ENCODE measurements at places on chromosomes 1 and 21.

- no peak for DNase-seq
These were observed 8.1 kb upstream of the CLCA4 start for GRCh38 chr1:86538775-86539174.

GRCh38 chr1:240790856-240791255 is 178.9 kb upstream of the GREM2 start:
- DNase-seq = no peak

GRCh38 chr1:6454856-6455751 is 10.9 kb downstream of the TNFRSF25 start:
- no peak for DNase-seq

GRCh38 chr1:36989241-36989640 is 45.1 kb downstream of the GRIK3 start:
- no peak for DNase-seq

GRCh38 chr1:156742017-156742416 is 1.1 kb upstream of the MRPL24 start:
- no peak for DNase-seq

- DNase-seq = no peak
These were observed 37.3 kb upstream of the SYT14 start for GRCh38 chr1:209900734-209901133.

DNA sequence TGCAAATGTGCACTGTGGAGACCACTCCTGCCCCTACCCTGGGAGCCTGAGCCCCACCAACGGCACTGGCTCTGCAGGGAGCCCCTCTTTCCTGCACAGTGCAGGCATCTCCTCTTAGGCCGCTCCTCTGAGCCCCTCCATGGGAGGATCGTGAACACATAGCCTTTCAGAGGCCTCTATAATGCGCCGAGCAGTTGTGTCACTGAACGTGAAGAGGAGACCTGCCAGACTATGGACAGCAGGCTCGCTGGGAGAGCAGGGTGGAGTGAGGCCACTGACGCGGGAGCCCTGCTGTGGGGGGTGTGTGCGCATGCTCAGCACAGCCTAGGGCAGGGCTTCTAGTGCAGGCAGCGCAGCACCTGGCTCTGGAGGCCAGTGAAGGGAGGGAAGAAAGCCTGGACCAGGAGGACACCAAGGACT is 151.3 kb upstream of the COL6A1 start:
- no peak for DNase-seq

DNA sequence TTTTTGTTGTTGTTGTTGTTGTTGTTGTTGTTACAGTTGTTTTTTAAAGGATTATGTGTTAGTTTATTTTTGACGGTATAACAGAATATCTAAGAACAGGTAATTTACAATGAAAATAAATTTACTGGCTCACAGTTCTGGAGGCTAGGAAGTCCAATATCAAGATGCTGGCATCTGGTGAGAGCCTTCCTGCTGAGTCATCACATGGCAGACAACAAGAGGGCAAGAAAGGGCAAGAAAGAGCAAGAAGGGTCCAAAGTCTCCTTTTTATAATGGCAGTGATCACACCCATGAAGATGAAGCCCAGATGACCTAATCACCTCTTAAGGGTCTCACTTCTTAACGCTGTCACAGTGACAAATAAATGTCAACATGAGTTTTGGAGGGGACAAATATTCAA is 142.1 kb downstream of the NEGR1 start:
- DNase-seq = no peak

- DNase-seq = no peak
These were observed 881.5 kb downstream of the LTN1 start for GRCh38 chr21:28111151-28111619.

GRCh38 chr1:79264975-79265818 is 258.7 kb upstream of the ADGRL4 start:
- no peak for DNase-seq

DNA sequence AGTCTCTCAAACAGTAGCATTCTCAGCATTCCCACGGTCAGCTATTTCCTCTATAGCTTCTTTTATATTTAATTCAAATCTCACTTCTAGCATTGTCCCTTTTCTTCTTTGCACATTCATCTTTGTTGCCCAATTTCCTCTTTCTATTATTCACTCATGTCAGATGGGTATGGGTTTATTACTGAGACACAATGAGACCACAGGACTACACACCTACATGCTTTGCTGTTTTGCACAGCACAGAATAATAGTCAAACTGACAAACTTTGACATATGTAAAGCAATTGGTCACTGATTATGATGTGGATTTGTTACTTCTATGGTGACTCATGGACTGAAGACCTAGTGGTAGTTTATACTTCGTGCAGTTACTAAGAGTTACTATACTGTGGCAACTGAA is 5.8 kb upstream of the CD1C start:
- DNase-seq = no peak

DNA sequence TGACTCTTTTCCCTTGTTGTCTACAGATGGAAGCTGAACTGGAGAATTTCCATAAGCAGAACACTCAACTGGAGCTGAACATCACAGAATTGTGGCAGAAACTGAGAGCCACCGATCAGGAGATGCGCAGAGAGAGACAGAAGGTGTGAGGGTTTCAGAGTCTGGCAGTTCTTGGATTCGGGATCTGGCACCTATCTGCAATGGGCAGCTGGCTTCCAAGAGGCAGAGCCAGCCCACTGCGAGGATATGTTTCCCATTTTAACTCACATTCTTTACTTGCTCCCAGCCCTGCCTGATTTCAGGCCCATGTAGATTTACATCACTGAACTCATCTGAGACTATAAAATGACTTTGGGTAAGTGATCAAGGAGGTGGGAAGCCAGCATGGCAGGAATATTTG is 37.3 kb upstream of the TMEM125 start:
- no peak for DNase-seq

DNA sequence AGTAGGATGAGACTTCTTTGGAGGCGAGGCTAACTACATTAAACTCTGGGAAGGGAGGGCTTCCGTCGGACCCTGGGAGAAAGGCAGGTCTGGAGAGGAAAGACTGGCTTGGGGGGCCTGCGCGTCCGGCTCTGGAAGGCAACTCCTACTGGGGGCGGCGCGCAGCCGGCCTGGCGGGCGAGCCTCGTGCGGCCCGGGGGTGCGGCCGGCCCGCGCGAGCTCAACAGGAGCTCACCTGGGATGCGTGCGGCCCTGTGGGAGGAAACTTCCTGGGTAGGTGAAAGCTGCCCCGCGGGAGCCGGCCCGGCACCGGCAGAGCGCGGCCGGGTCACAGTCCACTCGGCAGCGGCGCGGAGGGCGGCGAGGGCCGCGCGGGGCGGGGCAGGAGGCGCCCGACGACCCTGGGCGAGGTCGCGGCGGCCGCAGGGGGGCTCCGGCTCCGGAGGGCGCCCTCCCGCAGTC is 449 bp downstream of the EPS15 start:
- DNase-seq = peak; percentile 24

- DNase-seq = no peak
These were observed 12.1 kb upstream of the AIM2 start for GRCh38 chr1:159088546-159089183.

DNA sequence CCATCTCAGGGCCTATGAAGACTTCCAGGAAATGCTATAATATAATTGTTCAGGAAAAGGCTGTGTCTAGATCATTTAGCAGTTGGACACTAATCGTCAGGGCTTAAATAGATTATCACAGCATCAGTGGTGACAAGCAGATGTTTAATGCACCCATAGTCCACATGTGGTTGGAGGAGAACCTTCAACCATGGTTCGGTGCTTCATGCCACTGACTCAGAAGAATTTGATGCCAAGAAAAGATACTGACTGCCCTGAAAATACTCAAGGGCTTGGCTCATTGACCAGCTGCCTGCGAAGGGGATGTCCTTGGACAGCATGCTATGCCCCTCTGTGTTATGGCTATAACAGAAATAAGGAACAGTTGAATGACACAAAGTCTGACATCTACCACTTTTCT is 175.7 kb downstream of the HHIPL2 start:
- no peak for DNase-seq

DNA sequence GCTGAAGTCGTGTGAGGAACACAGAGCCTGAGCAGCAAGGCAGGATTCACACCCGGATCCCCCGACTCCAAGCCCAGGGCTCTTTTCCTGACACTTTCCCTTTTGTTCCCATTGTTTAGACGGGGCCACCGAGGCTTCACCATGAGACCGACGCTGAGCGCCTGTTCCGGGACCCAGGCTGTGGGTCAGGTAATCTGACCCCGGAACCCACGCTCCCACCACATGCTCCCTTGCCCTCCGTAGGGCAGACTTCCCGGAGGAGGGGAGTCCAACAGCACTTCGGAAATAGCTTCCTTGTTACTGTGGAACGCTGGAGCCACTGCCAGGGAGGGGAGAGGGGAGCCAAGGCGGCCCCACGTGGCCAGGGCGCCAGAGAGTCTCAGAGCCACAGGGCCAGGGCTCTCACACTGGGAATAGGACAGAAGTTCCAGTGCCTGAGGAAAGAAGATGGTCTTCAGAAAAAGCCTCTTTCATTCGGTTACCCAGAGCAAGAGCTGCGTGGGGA is 18.4 kb downstream of the RUNX3 start:
- no peak for DNase-seq

DNA sequence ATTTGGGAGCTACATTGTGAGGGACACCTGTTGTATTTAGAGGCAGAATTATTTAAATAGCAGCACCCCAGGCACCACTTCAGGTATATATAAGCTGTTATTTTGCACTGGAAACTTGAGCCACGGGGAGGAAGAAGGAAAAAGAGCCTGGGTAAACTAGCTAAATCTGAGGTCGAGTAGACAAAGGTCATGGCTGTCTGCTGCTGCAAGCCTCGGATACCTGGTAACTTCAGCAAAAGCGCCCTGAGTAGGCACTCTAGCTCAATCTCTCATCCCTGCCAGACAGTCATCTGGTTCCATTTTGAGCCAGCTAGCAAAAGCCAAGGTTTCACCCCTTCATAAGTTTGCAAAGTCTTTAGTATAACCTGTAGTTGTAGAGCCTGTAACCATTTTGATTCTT is 101.9 kb upstream of the ZNF644 start:
- no peak for DNase-seq

DNA sequence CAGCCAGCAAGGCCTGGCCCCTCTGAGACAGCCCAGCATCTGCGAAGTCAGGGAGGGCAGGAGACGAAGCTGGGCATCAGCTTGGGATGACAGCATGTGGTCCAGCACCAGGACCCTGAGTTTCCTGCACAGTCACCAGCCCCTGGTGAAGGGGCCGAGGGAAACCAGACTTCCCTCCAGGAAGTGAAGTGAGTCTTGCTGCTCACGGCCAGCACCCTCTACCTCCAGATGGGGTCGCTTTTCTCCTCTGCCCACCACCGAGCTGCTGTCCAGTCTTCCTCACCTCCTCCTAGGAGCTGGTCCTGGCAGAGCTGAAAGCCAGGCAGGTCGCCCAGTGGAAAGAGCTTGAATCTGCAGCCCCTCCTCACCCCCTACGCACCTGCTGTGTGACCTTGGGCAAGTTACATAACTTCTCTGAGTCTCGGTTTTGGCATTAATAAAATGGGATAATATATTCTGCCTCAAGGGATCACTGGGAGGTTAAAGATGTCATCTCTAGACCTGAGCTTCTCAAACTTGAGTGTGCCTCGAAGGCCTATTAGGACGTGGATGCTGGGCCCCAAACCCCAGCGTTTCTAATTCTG is 118.5 kb upstream of the VAMP3 start:
- no peak for DNase-seq

DNA sequence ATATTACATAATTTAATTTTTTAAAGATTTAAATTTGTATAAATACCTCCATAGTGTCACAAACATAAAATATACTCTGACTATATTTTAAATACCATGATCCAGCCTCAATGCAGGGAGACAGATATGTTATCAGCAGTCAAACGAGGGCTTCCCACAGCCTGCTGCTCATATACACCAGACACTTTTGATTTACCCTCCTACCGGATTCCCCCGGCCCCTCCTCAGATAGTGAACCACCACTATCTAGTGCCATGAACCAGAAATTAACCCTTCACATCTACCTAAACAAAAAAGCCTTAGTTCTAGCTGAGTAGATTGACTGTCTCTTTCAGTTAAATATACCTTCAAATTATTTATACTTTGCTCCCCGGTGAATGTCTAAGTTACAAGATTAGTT is 52.4 kb upstream of the C1orf53 start:
- DNase-seq = no peak

- no peak for DNase-seq
These were observed 9.1 kb downstream of the C21orf58 start for GRCh38 chr21:46314441-46315020.

DNA sequence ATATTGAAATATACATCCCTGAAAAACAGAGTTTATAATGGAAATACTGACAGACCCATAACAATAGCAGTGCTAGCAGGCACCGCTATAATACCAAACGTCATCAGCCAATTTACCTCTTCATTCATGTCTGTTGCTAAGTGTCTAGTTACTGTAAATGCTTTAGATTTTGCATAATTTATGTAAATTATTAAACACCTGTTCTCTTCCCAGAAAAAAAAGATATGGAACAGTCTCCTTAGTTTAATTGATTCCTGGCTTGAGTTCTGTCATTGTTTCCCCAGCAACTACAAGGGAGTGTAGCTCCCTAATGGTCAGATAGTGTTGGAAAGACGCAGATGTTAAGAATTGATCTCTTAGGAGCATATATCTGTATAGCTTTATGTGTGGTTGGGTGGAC is 817.9 kb upstream of the ADGRL2 start:
- DNase-seq = no peak

DNA sequence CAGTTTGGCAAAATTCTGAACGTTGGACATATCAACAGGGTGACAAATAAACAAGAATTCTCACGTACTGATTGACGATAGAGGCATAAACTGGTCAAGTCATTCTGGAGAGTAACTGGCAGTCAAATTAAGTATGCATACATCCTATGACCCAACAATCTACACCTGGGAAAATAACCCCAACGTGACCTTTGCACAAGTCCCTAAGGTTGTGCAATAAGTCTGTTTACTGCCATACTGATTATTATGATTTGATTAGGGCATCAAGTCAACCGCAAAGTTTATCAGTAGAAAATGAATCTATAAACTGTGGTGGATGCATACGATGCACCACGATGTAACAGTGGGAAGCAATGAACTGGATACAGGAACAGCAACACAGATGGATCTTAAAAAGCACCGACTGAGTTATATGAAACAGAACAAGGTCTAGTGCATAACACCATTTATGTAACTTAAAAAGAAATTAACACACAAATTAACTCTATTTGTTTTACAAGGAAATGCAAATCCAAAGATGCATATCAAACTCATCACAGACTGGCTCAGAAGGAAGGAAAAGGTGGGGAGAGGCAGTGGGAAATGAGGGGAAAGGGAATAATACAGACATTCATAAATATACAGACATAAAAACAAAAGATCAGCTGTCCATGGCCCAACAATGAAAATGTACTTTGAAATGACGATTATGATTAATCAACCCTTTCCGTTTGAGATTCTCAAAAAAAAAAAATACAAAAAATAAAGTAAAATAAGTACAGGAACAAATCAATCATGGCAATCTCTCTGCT is 41.0 kb upstream of the SEC16B start:
- DNase-seq = no peak

DNA sequence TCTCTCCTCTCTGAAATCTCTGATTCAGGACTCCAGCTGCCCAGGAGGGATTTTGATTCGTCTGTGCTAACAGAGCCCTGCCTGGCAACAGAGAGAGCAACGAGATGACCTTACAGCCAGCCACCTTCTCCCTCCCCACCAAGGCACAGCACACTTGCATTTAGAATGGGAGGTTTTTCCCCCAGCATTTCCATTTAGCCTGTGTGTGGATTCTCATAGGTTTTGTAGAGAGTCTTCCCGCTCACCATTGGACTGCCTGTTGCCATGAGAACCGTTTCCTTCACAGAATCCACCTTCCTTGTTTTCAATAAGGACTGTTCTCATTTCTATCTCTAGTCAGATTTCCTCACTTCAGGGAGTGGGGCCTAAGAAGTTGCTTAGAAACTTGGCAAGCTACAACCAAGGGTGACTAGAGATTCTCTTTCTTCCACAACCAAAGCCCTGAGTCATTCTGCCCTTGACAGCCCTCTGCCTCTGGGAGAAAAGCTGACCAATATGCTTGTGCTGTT is 5.8 kb upstream of the IKBKE start:
- DNase-seq = no peak
